ENCODE measurements at places on chromosomes 1 and 21.
A peak's percentile ranks its signal among the peaks of the same experiment; 100 is the strongest.

- DNase-seq = no peak
Measured at GRCh38 chr1:236133802-236134201, 8.5 kb upstream of the GPR137B start.

DNA sequence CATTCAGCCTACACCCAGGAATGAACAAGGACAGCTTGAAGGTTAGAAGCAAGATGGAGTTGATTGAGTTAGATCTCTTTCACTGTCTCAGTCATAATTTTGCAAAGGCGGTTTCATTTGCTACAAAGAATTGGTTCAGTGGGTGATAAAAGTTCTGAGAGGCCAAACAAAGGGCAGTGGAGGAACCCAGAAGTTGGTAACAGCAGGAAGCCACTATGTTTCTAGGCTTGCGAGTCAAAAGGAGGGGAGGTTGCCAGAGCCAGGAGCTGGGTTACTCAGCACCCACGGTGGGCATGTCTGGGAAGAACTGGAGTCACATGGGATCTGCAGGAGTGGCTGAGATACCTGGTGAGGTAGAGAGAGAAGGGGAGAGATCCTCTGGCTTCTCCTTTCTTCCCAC lies 64.2 kb upstream of the MRPS6 start:
- DNase-seq = no peak

DNA sequence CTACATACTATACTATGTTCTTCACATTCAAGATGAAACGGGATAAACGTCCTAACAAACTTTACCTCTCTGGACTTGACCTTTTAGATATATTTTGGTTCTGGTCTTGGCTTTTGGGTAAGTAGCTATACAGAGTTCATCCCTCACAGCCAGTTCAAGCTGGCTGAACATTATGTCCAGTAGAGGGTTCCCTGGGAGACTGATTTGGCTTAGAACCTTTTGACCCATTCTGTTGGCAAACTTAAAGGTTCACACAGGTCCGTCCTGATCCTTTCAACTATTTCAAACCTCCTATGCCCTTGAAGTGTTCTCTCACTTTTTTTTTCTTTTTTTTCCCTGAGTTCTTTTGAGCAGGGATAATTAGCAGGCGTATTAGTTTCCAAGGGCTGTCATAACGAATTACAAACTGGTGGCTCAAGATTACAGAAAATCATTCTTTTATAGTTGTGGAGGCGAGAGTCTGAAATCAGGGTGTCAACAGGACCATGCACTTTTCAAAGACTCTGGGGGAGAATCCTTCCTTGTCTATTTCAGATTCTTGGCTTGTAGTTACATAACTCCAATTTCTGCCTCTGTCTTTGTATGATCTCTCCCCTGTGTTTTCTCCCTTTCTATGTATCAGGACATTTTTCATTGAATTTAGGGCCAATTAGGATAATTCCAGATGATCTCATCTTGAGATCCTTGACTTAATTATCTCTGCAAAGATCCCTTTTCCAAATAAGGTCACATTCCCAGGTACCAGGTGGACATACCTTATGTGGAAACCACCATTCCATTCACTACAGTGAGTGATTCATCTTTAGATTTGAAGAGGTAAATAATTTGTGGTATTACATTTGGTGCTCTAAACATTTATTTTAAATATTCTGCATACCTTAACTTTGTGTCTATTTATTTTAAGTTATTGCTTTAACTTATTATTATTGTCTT lies 257.4 kb upstream of the USP25 start:
- DNase-seq = no peak

DNA sequence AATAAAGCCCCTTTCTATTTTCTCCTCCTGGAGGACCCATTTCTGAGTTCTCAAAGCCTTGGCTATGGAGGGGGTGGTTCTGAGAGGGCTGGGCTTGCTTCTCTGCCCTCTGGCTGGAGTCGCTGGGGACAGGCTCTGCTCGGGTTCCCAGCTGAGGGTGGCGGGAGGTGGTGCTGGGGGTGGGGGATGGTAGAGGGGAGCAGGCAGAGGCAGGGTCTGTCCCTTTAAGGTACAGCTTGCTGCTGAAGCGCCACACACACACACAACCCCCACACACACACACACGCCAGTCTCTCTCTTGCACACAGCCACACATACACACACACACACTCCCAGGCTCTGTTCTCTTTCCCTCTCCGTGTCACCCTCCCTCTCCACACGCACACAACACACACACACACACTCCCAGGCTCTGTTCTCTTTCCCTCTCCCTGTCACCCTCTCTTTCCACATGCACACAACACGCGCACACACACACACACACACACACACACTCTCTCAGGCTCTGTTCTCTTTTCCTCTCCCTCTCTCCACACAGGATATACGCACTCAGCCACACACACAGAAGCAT lies 69.8 kb upstream of the SSBP3 start:
- DNase-seq = no peak

DNA sequence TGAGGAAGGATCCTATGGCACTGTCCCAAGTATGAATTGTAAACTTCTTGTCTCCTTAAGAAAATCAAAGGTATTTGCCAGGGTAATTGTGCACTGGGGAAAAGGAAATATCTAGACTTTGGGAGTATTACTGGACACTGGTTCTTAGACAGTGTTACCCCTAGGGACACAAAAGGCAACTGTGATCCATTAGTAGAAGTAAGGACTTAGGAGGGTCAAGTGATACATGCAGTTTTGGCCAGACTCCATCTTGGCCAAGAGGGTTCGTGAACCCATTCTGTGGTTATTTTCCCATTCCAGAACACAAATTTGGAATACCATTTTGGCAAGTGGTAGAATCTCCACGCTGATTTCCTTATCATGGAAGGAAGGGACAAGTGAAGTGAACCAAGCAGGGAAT lies 98.1 kb downstream of the TM2D1 start:
- DNase-seq = peak; percentile 55

GRCh38 chr1:116931016-116931918 lies 21.6 kb downstream of the PTGFRN start:
- no peak for DNase-seq

DNA sequence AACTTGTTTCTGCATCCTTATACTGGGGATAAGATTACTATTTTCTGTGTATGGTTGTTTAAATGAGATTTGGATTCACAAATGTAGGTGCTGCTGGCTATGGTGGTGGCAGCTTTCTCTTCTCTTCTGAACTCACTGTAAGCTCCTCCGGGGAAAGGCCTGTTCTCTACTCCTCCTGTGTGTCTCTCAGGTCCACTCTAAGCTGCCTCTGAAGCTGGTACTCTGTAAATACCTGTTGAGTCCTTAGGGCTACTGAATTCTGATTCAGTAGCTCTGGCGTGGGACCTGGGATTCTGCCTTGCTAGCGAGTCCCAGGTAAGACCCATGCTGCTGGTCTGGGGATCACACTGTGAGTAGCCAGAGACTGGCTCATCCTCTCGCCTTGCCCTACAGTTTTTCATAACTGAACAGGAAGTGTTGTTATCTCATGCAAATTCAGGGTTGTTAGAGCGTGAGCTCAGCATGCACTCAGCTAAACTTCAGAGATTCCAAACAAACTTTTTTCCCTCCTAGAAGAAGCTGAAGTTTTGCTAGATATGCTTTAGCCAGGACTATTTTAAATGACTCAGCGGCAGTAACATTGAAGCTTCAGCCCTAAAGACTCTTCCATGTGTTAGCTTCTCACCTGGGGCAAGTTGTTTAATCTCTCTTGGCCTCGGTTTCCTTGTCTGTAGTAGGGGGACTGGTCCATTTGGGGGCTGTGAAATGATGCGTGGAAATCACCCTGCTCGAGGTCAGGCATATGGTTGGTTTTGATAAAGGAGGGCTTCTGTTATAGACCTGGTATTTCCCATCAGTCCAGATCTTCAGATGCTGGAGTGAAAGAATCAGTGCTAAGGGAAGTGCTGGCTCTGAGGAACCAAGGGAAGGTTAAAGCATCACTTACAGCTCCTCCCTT lies 271.5 kb upstream of the TMEM51 start:
- DNase-seq = no peak

DNA sequence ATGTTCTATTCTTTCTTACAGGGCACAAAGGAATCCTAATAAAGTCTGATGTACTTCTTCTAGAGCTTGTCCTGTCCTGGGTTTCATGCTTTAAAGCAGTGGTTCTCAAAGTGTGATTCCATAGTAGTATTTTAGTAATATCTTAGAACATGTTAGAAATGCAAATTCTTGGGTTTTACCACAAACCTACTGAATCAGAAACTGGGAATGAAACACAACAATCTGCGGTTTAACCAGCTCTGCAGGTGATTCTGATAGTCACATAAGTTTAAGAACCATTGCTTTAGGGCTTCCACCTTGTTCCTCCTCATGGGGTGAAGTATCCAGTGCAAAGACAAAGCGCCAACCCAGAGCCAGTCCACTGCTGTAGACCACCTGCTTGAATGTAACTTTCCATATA lies 41.1 kb downstream of the NGF start:
- no peak for DNase-seq
